GM10248 (cell line): ENCODE measurements at places on chromosomes 12 and 14.

GRCh38 chr12:1470051-1470450 lies 124.3 kb downstream of the FBXL14 start:
- no peak for DNase-seq

DNA sequence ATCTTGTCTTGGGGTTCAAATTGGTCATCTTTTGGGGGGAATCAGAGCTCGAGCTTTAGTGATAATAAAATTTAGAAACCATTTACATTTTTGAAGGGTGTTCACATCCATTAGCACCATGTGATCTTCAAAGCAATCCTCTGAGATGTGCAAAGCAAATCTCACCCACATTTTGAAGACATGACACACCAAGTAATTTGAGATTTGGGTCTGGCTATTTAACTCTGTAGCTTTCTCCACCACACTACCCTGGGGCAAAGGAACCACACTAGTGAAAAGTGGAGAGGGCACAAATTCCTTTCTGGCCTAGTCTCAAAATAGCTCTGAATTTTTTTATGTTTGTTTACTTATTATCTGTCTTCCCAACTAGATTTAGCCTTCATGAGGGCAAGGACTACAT lies 46.6 kb upstream of the TMEM233 start:
- DNase-seq = no peak

GRCh38 chr12:68367903-68368302 lies 35.7 kb upstream of the MDM1 start:
- DNase-seq = no peak

DNA sequence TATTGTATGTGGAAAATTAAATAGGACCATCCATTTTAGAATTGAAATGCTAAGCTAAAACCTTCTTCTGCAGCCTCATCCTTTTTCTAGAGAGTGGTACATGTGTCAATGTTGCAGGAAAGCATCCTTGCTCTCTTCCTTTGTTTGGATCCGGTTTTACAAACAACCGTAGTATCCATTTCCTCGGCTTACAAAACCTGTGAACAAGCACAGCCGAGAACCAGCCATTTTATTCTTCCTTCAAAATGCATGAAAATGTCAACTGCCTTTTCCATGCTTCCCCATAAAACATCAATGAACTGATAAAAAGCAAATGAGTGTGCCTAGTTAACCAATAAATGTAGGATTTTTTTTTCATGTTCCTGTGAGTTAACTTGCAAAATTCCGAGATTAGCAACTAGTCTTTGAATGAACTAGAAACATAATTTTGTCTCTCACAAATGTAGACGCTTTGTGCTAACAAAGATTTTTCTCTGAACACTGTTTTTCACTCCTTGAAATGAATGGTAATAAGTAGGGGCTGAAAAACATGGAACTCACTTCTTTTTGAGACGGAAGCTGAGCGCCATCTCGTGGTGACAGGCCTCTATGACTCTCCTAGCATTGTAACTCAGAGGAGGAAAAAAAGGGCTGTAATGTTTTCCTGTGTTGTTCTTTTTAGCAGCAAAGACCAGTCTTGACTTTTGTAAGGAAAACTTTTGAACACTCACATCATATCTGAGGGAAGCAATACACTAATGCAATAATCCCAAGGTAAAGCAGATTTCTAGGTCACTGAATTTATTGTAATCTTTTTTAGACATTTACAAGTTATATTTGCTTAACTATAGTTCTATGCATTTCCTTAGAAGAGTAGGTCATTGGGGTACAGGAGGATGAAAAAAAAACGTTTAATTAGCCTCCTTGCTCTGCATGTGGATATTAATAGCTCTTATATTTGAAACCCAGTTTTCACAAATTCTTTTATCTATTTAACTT lies 157.4 kb upstream of the FOXG1 start:
- no peak for DNase-seq

DNA sequence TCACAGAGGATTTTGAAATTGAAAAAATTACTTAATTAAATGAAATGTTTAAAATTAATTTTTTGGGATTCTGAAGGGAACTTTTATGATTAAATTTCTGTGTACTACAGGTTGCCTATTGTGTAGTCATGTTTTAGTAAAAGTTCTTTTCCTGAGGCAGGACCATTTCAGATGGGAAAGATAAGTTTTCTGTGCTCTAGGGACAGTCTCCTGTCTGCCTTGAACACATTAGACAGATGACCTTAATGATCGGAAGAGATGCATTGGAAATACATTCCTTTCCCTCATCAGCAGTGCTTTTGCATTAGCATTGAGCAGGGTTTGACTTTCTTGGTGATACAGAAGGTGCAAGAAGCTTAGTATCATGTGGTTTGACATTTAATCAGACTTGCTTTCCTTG lies 28.1 kb downstream of the CRADD start:
- DNase-seq = no peak

- DNase-seq = no peak
Measured at GRCh38 chr12:76920172-76921099, 41.6 kb upstream of the CSRP2 start.

DNA sequence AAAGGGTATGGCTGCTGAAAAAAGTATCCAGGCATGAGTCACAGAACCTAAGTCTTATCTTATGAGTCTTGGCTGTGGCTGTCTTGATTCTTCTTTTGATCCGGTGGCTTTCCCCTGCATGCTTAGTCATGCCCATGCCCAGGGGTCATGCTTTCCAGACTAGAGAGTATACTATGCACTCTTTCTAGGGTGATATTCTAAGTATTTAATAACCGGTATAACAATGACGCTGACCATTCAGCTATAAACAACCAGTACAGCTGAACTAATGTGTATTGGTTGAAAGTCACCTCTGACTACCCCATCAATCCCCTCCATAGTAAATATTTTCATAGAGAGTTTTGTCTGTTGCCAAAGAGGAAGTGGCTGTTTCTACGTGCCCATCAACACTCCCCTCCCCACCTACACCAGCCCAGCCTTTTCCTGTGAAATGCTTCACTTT lies 34.7 kb upstream of the NRXN3 start:
- DNase-seq = no peak

- no peak for DNase-seq
Measured at GRCh38 chr14:55946231-55946630, 172.0 kb upstream of the PELI2 start.
